ENCODE measurements at places on chromosomes 12 and 14. TPM values are rescaled to one million over a fixed set of nuclear protein-coding genes. Genes with fewer than 3 reads are reported as not detected.

DNA sequence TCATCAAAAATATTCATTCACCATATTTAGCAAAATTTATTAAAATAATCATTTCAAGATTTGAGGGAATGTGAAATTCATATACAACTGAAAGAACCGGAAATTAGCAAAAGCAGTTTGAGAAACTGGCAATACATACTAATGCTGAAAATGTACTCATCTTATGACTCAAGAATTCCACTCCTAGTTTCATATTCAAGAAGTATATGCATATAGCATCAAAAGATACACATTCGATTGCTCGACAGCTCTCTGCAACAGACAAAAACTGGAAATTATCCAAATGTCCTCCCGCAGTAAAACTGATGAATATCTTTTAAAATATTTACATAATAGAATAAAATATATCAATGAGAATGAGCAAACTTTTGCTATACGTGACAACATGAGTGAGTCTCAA lies 189.2 kb upstream of the MGAT4C start:
- no peak for DNase-seq

Gene KRT82
- not detected for total RNA-seq

- DNase-seq, result no peak
Measured at GRCh38 chr14:74019408-74020137, 424 bp downstream of the BBOF1 start.

GRCh38 chr12:122927756-122928403 lies 32.0 kb upstream of the VPS37B start:
- DNase-seq, result no peak

DNA sequence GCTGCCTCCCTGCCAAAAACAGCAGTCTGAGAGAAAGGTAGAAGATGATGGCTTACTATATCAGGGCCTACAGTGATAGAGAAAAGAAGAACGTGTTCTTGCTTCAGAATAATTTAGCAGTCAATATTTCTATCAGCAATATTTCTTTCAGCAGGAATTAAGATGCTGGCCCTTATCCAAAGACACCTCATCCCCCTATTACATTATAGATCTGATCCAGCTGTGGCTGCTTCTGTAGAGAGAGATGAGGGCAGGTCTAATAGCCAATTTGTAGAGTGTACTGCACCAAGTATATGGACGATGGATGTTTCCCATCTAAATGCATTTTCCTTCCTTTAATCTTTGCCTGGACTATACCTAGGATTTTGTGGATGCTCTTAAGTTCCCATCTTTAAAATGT lies 451.7 kb downstream of the NPAS3 start:
- no peak for DNase-seq

Gene GSC
- 4.3 TPM for total RNA-seq

GRCh38 chr14:100051543-100051942 lies 13.7 kb upstream of the EVL start:
- no peak for DNase-seq

DNA sequence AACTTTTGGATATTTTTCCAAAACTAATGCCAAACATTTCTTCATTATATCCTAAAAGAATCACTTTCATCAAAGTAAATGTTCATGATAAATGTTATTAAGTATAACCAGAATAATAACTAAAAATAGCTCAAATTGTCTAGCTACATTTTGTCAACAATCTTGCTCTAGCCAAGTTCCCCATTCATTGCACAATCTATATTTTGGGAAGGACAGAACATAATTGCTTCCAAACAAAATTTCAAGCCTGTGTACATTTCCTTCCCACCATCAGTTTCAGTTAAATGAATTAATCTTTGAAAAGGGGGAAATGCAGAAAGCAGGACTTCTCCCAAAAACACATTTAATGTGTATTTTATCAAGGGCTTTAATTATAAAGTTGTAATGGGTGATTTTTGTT lies 98.0 kb upstream of the PLEKHG7 start:
- DNase-seq, result no peak

Gene CPNE6
- total RNA-seq, result not detected

Gene PIWIL1
- total RNA-seq, result not detected

GRCh38 chr12:66359300-66359699 lies 57.0 kb downstream of the HELB start:
- no peak for DNase-seq

- DNase-seq, result no peak
Measured at GRCh38 chr14:91867316-91867988, at the start of gene TC2N. Gene TC2N (minus strand): TSS chr14:91867536. CDS start chr14:91813769, 53,767 bp downstream.

DNA sequence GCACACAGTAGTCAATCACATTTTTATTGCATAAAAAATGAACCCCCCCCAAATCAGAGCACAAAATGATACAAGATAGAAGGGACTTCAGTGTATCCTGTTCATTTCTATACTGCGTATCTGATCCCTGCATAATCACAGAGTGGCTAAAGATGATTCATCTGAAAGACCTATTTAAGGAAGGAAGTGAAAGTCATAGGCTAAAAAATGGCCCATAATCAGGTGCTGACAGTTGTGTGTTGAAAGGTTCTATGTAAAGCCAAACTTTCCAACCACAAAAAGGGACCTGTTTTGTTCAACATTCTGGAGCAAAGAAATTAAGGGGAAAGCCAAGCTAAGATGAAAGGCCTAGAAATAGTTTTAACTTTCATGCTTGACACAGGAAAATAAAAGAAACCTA lies 147.8 kb upstream of the ATP2B1 start:
- no peak for DNase-seq

DNA sequence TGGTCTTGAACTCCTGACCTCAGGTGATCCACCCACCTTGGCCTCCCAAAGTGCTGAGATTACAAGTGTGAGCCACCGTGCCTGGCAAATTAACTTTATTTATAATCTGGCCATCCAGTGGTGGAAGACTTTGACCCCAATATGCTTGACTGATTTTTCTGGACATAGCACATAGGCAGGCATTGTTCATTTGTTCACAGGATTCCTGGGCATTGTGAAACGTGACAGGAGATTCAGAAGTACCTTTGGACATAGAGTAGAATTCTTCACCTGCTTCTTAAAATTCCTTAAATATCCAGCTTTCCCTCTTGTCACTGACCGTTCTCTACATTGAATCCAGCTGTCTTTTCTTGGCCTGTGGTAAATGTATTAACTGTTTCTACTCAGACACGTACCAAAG lies 103.1 kb downstream of the SCN8A start:
- DNase-seq, result no peak

Gene ARHGEF25
- total RNA-seq, result 28.8 TPM

Gene ARMH4
- total RNA-seq, result 2.3 TPM

DNA sequence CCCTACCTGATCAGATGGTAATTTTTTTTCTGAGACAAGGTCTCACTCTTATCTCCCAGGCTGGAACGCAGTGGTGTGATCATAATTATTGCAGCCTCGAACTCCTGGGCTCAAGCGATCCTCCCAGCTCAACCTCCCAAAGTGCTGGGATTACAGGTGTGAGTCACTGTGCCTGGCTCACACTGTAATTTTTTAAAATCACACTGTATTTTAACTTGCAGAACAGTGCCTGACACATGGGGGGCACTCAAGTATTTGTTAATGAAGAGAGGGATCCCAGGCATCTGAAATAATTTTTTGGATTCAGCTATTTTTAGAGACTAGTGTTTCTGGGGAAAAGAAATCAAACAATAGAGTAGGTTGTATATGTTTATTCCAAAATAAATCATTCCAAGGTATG lies 21.7 kb downstream of the LIMA1 start:
- DNase-seq, result no peak

DNA sequence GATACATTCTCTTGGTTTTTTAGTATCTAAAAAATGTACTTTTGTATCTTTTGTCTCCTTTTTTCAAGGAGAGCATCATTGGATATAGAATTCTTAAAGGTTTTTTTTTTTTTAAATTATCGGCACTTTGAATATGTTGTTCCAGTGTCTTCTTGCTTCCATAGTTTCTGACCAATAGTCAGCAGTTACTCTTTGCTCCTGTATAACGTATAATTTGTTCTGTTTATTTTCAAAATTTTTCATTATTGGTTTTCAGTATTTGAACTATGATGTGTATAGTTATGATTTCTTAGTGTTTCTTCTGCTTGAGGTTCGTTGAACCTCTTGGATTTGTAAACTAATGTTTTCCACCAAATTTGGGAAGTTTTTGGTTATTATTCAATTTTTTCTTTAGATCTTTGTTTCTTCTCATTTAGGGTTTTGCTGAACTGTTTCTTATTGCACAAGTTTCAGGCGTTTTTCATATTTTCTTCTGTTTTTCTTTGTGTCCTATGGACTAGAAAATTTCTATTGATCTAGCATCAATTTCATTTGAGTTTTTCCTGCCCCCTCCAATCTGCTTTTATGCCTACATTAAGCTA lies 93.9 kb downstream of the PLBD1 start:
- no peak for DNase-seq

- DNase-seq, result no peak
Measured at GRCh38 chr14:106875503-106875902, 1349.1 kb downstream of the TMEM121 start.

- DNase-seq, result no peak
Measured at GRCh38 chr12:106889950-106890626, 65.6 kb upstream of the TMEM263 start.

Gene PTPRR
- 0.95 TPM for total RNA-seq

DNA sequence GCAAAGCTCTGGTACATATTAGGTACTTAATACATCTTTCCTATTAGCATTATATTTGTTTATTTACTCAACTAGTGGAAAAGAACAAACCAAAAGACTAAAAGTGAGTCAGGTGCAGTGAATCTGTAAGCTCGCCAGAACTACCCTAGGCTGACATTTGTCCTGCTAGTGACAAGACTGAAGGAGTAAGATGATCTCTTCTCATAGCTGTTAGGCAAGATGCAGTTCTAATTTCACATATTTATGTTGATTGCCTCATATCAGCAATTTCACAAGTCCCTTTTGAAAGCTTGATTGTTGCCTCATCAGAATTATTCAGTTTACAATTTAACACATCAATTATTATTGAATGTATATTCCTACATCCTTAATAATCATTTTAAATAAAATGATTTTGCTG lies 293.0 kb upstream of the NAV3 start:
- no peak for DNase-seq

Gene CEP83
- total RNA-seq, result 11.0 TPM

Gene CCND2
- 116 TPM for total RNA-seq

DNA sequence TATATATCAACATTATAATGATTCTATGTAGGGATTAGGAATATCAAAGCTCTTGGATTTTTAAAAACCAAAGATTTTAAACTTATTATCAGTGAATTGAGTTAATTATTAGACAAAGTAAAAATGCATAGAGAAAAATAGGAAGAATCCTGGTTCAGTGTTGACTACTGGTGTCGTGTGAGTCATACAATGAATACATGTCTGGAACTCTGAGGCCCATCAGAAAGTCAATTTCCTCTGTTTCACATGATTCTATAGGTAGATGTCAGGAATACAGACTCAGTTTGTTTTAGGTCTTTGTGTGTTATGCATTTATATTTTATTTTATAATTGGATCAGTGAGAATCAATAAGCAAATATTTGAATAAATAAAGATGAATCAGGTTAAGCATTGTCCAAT lies 84.5 kb upstream of the RTL1 start:
- no peak for DNase-seq

DNA sequence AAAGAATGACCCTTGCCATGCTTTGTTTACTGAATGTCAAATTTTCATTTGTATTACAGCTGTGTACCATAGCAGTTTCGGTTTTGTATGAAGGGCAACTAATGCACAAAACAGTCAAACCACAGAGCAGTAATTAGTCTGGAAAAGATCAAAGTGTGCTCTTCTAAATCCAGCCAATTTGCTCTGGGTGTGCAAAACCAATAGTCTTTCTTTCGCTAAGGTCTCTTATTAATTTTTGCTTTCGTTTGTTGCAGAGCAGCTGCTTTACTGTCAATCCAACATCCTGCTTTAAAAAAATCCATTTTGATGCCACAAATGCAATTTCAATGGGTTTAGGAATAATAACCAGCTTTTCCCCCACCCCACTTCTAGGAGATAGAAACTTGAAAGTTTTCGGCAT lies 114.2 kb downstream of the BRMS1L start:
- no peak for DNase-seq

Gene TCL1B
- not detected for total RNA-seq

DNA sequence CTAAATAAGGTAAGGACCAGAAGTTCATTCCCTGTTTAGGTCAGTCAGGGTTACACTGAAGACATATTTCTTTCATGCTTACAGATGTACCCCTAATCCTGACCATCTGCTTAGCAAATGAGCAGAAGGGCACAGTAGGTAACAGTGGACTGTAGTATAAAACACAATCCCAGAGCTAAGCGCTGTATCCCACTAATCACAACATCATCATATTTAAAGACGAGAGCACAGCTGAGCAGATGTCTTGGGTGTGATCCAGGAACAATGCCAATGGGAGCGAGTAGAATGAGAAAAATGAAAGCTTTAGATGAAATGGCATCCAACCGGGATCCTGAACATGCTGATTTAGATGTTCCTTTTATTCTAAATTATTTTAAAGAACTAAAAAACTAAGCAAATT lies 213.4 kb downstream of the CCER1 start:
- no peak for DNase-seq

DNA sequence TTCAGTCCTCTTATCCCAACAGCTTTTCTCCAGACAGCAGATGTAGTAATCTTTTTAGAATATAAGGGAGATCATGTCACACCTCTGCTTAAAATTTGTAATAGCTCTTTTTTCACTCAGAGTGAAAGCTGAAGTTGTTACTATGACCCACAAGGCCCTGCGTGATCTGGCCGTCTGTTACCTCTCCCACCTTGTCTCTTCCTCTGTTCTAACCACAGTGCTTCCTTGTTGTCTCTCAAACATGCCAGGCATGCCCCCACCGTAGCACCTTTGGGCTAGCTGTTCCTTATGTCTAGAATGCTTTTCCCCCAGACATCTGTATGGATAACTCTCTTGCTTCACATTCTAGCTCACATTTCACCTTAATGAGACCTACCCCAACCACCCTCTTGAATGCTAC lies 6.5 kb downstream of the NECAP1 start:
- DNase-seq, result no peak

GRCh38 chr12:131363393-131363792 lies 347.5 kb upstream of the SFSWAP start:
- no peak for DNase-seq

Gene TBX3
- total RNA-seq, result 18.0 TPM

DNA sequence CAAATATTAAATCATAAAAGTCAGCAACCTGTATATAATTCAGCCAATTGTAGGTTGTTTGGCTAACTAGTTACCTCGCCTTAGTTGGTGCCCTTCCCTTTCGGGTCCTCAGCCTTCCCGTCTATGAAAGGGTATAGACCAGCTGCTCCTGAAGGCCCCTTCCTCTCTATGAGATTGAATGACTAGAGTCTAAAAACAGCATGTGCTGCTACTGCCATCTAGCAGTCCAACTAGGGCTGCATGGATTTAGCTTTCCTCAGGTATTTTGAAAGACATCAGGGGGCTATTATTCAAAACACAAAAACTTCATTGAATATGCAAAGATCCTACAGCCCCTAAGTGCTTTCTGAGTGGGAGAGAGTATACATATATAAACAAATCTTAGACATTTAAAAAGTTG lies 37.0 kb upstream of the TMEM263 start:
- DNase-seq, result no peak

Gene CARMIL3
- 0.32 TPM for total RNA-seq

Data from omental fat pad (tissue), 4 donors.